ENCODE measurements at places on chromosomes 2 and 18.
A peak's percentile ranks its signal among the peaks of the same experiment; 100 is the strongest.

DNA sequence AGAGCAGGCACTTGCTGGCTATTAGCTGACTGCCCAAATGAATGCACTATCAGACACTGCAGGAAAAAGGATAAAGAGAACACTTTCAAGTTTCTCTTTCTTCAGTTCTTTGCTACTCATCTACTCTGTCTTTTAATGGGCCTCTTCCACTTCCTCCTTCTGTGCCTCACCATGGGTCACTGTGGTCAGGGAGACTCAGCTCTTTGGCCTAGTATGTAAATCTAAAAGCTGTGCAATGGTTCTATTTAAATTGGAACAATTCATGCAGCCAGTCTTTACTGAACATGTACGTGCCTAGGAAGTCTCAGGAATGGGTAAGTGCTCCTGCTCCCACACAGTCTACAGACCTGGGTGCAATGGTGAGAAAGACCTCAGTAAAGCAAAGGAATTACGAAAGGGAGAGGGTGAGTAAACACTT is 79.1 kb upstream of the DNMT3A start:
- DNase-seq: no peak

GRCh38 chr18:23635283-23636070 is 27.2 kb downstream of the ANKRD29 start:
- DNase-seq: no peak

GRCh38 chr2:113088213-113088992 is 20.6 kb downstream of the IL1F10 start:
- DNase-seq: no peak

DNA sequence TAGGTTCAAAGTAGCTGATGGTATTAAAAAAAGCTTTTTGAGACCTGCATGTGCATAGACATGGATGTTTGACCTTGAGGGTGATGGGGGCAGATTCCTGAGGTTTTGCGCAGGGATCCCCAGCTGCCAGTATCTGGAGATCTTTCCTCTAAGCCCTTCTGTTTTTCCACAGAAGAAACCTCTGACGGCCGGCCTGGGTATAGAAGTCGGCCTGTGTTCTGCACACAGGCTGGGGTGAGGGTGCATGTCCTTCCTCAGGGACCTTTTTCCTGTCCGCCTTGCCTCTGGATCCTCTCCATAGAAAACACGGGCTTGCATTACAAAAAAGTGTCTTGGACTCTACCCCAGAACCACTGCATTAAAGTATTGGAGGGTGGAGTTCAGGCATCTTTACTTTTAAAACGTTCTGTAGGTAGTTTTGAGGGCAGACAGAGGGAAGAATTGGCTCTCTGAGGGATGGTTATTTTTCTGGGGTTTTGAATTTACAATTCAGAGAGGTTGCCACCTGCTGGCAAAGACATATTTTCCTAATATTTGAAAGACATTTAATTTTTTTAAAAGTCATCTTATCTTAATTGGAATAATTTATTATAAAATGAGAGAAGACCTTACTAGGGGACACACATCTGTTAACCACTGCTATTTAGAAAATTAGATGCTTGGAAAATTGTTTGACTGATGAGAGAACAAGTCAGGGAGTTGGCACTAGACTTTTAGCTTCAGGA is 350.6 kb downstream of the DCDC2C start:
- DNase-seq: no peak

- no peak for DNase-seq
Observed at GRCh38 chr18:32435631-32436500, 34.8 kb downstream of the GAREM1 start.

GRCh38 chr2:125364192-125364983 is 1291.6 kb upstream of the GYPC start:
- no peak for DNase-seq

DNA sequence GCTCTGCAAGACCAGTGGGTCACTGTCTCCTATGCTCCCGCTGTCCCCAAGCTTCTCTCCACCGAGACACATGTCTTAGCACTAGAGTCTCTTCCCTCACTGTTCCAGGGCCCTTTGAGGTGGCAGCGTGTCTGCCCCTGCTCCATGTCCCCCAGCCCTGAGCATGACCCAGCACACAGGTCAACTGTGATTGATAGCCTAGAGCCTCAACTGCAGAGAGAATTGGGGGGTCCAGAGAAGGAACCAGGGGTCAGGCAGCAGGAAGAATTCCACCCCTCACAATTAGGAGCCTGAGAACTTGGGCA is 54.6 kb upstream of the ODC1 start:
- no peak for DNase-seq

GRCh38 chr18:58314284-58314683 is 270.3 kb downstream of the NEDD4L start:
- DNase-seq: no peak

DNA sequence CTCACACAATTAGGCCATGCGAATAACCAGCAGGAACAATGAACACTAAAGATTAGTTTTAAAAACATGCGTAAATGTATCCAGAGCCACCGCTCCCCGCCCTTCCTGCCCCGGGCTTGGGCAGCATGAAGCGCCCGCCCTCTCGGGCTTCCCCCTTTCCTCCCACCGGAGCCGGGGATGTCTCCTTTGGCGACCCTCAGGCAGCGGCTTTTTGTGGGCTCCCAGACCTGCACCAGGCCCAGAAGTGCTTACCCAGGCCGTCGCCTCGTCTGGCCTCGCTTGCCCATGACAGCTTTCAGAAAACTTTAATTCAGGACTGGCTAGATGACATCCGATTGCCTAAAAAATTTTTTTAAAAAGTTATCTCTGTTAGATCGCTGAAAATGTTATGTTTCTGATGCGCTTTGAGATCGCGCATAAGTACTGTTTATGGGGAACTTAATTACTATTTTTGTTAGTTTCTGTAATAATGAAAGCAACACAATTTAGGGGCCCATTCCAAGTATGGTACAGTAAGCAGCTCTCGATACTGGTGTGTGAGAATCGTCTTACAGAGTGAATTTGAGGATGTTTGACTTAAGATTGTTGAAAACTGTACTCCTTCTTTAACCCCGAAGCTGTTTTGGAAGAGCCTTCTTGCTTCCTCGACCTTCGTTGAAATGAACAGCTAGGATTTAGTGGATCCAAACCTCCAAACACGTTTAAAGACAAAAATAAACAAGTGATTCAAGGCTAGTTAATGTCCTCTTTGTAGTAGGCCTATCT is 1.1 kb downstream of the MAP3K20 start:
- DNase-seq: peak; percentile 68

DNA sequence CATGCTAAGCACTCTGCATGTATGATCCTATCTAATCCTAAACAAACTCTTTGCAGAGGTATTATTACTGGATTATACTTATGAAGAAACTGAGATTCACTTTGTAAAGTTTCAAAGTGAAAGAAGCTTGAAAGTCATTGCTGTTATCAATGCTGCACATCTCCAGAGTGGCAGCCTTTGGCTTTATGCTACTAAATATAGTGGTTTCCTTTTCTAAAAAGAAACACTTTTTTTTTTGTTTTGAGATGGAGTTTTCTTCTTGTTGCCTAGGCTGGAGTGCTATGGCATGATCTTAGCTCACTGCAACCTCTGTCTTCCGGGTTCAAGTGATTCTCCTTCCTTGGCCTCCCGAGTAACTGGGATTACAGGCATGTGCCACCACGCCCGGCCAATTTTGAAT is 114.9 kb upstream of the RAB27B start:
- DNase-seq: no peak

DNA sequence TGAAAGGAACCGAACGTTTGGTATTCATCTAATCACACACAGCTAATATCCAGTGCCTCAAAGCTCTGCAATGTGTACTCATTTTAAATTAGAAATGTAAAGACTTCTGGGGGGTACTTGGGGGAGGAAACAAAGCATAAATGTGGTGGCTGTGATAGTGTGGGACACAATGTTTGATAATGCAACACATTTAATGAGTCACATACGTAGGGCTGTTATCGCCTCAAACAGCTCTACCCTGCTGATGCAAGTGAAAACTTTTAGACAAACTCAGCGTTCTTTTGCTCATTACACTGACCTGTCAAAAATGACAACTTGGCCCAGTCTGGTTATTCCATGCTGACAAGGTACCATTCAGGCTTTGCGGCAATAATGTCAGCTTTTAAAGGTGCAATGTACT is 1227.1 kb upstream of the CELF4 start:
- DNase-seq: no peak

DNA sequence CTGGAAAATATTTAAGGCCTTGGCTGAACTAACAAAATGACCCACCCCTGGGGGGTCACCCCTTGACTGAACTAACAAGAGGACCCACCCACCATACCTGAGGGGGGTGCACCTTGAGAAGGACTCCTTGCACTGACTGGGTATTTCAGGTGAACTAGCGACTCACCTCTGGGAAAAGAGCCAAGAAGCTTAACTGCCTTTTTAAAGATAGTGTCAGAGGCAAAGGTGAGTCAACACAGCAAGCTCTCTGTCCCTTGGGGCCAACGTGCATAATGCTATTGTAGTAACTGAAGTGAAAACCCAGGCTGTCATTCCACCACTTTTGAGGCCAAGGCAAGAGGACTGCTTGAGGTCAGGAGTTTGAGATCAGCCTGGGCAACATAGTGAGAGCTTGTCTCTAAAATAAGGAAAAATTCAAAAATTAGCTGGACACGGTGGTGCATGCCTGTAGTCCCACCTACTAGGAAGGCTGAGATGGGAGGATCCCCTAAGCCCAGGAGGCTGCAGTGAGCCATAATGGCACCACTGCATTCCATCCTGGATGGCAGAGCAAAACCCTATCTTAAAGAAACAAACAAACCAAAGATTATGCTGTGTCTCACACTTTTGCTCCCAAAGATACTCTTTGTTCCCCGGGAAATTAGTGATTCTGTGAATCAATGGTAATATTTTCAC is 36.4 kb upstream of the ZCCHC2 start:
- DNase-seq: no peak

GRCh38 chr2:206480161-206480560 is 36.8 kb downstream of the ADAM23 start:
- DNase-seq: no peak

DNA sequence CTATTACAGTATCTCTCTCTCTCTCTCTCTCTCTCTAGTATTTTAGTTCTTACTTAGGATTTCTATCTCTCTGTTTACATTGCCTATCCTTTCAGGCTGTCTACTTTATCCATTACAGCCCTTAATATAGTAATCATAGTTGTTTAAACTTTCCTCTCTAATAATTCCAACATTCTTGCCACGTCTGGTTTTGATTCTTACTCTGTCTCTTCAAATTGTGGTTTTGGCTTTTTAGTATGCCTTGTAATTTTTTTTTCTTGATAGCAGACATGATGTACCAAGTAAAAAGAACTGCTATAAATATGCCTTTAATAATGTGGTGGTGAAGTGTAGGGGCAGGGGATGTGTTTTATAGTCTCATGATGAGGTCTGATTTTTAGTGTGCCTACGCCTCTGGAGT is 1809.5 kb upstream of the CELF4 start:
- no peak for DNase-seq

DNA sequence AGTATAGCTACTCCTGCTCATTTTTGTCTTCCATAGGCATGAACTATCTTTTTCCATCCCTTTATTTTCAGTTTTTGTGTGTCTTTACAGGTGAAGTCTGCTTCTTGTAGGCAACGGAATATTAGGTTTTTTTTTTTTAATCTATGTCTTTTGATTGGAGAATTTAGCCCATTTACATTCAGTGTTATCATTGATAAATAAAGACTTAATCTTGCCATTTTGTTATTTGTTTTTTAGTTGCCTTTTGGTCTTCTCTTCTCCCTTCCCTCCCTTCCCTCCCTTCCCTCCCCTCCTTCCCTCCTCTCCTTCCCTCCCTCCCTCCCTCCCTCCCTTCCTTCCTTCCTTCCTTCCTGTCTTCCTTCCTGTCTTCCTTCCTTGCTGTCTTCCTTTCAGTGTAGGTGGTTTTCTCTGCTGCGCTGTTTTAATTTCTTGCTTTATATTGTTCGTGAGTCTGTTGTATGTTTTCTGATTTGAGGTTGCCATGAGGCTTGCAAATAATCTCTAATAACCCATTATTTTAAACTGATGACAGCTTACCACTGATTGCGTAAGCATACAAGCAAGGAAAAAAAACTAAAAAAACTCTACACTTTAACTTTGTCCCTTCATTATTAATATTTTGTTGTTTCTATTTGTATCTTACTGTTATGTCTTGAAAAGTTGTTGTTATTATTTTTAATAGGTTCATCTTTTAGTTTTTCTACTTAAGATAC is 353.8 kb downstream of the PARD3B start:
- no peak for DNase-seq

Measured in chondrocyte (in vitro differentiated cells).